Body of pancreas (tissue), 4 donors: ENCODE measurements at places on chromosomes 13 and 19. TPM values are rescaled to one million over a fixed set of nuclear protein-coding genes. Genes with fewer than 3 reads are reported as not detected.

The GRIN2D gene
- 0.26 TPM for total RNA-seq

The ARL11 gene
- total RNA-seq: not detected

The ZFP30 gene
- 7.5 TPM for total RNA-seq

The GARIN5A gene
- total RNA-seq: 1.0 TPM

The ERF gene
- 31.6 TPM for total RNA-seq

The GNG14 gene
- total RNA-seq: not detected

The BRCA2 gene
- total RNA-seq: 0.66 TPM

DNA sequence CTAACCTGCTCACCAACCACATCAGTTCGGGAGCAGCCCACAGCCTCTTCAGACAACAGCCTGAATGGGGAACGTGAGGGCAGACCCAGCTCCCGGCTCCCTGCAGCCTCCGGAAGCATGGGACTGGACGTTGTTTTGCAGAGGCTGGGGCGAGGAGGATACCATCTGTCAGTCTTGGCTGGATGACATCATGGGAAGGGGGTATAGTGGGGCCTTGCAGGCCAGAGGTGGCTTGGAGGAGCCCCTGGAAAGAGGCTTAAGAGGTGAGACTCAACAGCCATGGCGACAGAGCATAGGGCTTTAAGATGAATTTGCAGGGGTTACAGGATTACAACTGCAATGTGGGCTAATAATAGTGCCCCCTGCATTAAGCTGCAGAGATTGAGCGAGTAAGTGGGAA is 1.5 kb downstream of the FXYD3 start:
- DNase-seq: no peak

- DNase-seq: no peak
These were observed 71.2 kb downstream of the GADD45B start for GRCh38 chr19:2547033-2547680.

DNA sequence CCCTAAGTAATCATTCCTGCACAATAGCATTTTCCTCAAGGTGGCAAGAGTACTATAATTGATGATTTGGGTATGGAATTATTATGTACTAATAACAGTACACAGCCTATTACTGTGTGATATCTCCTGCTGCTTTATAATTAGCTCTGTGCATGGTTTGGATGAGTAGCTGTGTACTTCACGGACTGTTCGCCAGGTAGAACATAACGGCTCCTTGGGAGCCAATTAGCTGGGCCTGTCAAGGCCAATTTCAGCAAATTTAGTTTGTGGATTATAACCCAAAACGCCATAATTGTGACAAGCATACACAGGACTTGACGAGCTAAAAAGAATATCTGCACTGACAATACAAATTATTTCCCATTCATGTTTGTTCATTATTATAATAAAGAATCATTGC is 1584.2 kb downstream of the SLITRK1 start:
- no peak for DNase-seq

GRCh38 chr19:27744926-27745768 is 1467.8 kb downstream of the UQCRFS1 start:
- DNase-seq: no peak

DNA sequence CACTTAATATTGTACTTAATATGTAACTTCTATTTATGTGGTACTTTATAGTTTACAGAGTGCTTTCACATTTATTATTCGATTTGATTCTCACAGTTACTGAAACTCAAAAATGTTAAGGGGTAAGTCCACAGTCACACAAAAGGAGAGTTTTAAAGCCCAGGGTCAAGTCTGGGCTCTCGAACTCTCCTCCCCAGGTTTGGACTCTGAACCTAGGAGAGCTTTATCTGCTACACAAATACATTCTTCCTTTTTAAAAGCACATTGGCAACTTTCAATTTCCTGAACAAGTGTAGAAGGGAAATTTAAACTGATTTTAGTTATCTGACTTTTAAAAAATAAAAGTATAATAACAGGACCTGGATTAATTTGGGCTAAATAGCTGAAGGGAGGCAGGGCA is 139.2 kb downstream of the ZAR1L start:
- DNase-seq: no peak

- no peak for DNase-seq
These were observed 166.4 kb upstream of the RNF113B start for GRCh38 chr13:98343461-98343860.

- no peak for DNase-seq
These were observed 162.3 kb downstream of the DACH1 start for GRCh38 chr13:71704656-71705055.

DNA sequence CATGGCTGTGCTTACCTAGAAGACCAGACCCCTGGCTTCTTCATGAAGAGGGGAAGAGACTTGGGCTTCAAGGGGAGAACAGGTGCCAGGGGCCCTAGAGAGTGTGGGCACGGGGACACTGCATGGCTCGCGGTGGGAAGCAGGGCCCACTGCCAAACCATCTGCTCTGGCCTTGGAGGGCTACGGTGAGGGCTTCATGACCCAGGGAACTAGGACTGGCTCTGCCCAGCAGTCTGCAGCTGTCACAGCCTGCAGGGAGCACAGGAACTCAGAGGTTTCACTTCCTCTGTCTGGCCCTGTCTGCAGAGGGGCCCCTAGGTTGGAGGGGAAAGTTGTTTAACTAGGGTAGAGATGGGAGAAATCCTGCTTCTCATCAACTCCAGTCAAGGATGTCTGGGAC is 4.3 kb downstream of the ERCC1 start:
- no peak for DNase-seq

DNA sequence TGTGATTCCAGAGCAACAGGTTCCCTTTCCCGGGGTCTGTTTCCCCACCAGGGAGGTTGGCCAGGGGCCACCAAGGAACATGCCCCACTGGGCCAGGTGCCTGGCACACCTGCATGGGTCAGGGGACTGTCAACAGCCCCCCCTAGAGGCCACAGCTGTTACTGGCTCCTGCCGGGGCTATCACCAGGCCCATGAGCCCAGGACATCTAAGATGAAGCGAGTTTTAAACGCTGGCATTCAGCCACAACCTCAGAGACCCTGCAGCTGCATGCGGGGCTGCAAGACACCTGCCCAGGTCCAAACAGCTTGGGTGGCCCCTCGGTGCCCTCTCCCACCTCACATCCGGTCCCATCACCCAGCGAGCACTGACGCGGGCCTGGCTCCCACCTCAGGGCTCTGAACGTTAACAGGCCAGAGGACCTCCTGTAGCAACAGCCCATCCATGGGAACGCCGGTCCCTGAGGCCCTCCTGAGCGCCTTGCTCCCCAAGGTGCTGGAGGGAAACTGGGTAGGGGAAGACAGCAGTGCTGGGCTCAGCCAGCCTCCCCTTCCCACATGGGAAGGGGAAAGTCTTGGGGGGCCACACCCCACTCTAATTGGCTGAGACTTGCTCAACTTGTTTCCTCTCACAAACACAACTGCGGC is 12.0 kb downstream of the KHSRP start:
- DNase-seq: peak; percentile 56

DNA sequence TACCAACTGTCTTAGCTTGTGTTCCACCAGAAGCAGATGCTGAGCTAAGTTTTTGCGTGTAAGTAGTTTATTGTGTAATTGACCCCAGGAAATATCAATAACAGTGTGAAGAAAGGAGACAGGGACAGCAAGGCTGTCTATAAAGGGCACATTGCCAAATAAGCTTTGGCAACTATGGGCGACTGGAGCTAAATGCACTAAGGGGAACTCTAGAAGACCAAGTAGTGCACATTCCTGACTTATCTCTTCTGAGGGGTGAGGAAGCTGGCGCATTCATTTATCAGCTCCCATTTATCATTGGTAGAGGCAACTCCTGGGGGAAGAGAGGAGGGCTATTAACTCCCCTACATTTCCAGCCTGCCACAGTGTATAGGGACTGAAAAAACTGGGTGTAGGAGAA is 135.0 kb downstream of the DLEU7 start:
- no peak for DNase-seq

DNA sequence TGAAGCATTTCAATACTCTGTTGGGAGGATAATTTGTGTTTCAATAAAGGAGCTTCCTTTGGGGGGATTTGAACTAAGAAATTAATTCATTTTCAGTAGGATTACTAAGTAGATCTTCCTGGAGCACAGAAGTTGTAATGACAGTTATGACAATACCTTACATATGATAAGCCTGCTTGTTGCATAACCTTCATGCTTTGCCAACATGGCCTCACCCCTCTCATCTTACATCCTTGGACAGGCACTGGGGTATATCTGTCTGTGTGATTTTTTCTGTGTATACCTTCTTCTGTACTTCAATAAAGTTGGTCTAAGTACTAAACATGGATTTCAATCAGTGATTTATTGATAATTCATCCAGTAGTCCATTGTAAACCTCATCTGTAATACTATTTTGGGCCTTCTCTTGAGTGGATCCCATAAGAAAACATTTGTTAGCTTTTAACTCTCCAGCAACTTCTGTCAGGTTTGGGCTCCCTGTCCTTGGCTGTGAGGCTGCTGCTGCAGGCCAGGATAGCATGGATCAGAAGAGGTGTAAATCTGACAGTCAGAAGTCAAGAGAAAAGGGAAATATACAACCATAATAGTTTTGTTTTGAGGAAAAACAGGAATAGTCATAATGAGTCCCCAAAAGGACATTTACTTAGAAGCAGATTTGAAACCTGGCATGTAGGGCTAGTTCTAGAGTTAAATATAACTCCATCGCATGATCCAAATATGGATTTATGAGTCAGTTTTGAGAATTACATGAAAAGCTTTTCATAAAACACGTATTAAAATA is 422.2 kb downstream of the KLF5 start:
- DNase-seq: no peak

DNA sequence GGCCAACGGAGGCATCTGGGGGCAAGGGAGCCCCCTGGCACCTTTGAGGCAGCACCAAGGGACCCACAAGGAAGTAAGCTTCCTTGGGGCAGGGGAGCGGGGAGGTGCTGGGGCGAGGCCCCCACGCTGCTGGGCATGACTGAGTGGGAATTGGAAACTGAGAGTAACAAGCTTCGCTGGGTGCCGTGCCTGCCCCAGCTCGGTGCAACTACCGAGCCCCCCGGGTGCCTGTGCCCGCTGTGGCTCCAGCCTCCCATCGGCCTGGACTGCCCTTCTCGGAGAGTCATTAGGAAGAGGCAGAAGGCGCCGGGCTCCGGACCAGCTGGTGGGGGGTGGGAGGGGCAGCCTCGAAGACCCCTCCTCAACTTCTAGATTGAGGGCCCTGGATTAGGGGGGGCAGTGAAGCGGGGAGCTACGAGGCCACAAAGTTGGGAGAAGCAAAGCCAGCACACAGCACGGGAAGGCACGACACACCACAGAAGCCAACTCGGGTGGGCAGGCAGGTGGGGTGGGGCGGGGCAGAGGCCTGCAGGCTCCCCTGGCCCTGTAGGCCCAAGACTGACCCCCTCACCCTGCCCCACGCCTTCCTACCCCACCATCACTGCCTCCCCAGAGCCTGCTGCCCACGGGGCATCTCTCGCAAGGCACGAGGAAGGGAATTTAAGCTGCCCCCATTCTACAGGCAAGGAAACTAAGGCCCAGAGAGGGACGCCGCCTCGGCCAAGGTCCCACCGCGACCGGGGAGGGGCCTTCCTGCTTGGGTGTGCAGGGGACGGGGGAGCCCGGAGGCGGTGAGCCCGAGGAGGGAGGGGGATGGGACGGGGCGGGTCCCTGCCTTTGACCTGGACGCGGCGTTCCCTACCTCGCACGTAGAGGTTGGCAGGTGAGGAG is 83.2 kb downstream of the PTPRS start:
- DNase-seq: no peak

DNA sequence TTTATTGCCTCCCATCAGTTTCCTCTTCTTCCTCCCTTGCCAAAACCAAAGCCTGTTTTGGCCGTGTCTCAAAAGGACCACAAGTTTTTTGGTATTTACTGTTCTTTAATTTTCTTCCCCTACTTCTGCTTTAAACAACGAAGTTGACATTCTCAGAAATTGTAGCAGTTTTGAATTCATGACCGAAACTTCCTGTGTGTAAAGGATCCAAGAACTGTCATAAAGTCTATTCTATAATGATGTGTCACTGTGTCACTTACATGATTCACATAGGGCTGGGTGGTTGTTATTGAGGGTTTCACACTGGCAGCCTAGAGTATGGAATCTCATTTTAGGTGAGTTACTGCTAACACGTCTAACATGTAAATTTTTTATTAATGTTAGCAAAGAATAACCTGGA is 741.0 kb upstream of the KLHL1 start:
- no peak for DNase-seq

DNA sequence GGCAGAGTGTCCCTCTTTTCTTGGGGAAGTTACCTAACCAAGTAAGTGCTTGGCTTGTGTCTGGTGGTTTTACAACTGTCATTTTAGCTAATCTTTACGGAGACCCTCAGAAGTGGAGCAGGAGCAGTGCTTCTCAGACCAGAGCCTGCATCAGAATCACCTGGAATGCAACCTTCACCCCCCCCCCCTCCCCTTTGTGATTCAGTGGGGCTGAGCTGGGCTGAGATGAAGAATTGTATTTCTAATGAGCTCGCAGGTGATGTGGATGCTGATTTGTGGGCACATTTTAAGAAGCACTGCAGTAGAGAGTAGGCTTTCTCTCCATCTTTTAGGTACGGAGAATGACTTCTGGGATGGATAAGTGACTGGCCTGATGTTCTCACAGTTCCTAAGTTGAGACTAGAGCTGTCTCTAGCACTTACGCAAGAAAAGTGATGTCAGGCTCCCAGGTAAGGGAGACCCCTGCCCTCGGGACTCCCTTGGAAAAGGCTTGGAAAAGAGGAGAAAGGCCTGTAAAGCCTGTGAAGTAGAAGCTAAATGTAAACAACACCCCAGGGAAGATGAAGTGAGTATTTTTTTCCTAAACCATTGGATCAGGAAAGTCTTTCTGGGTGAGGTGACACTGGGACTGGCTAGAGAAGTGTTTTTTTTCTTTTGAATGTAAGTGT is 23.3 kb upstream of the RNF113B start:
- DNase-seq: no peak

DNA sequence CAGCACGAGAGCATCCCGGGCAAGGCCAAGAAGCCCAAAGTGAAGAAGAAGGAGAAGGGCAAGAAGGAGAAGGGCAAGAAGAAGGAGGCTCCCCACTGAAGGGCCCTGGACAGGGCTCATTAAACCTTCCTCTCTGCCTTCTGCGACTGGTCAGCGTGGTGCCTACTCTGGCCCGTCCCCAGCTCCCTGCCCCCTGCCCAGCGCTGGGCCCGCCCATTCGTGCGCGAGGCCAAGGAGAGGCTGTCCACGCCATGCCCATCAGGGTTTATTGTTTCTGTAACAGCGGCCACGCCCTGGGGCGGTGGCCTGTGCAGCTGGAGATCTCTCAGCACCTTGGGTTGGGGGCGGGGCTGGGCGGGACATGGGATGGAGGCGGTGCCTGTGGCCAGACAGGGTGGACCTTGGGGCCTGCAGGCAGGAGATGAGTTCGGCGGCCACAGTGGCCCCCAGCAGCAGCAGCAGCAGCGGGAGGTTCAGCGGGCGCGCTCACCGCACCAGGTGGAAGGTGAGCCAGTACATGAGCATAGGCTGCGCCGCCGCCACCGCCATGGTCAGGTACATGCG is 897 bp downstream of the C19orf33 start:
- peak; percentile 92 for DNase-seq

DNA sequence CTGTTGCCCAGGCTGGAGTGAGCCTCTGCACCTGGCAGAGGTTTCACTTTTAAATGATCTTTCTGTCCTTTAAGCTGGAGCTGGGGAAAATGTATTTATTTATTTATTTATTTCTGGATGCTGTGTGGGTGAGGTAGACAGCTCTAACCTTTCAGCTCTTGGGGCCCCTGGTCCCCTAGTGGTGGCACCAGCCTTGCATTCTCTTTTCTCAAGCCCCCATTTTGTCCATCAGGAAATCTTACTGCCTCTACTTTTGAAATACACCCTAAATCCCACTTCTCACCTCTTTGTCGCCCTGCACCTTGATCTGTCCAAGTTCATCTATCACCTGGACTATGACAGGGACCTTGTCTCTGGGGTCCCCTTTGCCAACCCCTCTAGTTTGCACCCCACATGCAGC is 2.1 kb upstream of the B9D2 start:
- DNase-seq: no peak
